ENCODE measurements at places on chromosomes 11 and 22.
A peak's percentile ranks its signal among the peaks of the same experiment; 100 is the strongest.

DNA sequence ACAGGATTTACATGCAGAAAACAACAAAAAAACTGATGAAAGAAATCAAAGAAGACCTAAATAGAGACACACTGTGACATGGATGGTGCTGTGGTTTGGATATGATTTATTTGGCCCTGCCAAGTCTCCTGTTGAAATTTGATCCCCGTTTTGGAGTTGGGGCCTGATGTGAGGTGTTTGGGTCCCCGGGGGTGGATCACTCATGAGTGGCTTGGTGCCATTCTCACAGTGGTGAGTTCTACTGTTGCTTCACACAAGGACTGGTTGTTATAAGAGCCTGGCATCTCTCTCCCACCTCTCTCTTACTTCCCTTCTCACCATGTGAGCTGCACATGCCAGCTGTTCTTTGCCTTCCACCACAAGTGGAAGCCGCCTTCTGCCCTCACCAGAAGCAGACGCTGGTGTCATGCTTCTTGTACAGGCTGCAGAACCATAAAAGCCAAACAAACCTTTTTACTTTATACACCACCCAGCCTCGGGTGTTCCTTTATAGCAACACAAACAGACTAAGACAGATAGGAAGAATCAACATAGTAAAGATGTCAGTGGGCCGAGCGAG is 7.8 kb upstream of the RTL6 start:
- no peak for DNase-seq

DNA sequence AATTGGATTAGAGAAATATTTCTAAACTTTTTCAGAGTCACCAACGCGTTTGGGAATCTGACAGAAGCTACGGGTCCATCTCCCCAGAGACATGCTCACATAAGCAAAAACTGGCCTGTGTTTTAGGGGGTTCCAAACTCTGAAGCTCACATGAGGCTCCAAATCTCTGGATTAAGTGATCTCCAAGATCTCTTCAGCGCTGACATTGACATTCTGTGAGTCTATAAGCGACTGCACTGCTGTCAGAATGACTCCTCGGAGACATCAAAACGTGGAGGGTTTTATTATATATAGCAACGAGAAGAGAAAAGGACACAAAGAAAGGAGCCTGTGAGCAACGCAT is 642 bp upstream of the SIK2 start:
- DNase-seq = no peak

GRCh38 chr11:46920755-46921154 is 2.4 kb upstream of the LRP4 start:
- DNase-seq = peak; percentile 93

DNA sequence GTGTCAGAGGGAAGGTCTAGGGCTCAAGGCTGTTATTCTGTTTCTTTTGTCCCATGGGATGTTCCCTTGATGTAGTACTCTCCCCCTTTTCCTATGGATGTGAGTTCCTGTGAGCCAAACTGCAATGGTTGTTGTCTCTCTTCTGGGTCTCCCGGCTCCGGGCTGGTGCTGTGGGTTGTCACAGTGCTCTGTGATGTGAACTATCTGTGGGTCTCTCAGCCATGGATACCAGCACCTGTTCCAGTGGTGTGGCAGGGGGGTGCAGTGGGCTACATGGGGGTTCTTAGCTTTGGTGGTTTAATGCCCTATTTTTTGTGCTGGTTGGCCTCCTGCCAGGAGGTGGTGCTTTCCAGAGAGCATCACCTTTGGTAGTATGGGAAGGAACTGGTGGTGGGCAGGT is 941.1 kb downstream of the KCNA4 start:
- no peak for DNase-seq

- peak; percentile 84 for DNase-seq
These were observed 1.4 kb downstream of the XBP1 start for GRCh38 chr22:28798810-28799605.

Data from AG08396 (cell line).